ENCODE measurements at places on chromosomes 1 and 21.

DNA sequence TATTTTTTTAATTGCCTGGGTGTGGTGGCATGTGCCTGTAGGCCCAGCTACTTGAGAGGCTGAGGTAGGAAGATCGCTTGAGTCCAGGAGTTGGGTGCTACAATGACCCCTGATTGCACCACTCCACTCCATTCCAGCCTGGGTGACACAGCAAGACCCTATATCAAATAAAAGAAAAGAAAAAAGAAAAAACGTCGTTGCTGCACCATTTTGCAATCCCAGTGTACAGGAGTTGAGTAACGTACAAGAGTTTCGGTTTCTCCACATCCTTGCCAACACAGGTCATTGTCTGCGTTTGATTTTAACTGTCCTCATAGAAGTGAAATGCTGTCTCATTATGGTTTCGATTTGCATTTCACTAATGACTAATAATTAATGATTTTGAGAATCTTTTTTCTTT is 7.9 kb downstream of the ZNF684 start:
- DNase-seq, result no peak

GRCh38 chr1:34681480-34682451 is 73.1 kb upstream of the GJB5 start:
- DNase-seq, result peak; percentile 21

DNA sequence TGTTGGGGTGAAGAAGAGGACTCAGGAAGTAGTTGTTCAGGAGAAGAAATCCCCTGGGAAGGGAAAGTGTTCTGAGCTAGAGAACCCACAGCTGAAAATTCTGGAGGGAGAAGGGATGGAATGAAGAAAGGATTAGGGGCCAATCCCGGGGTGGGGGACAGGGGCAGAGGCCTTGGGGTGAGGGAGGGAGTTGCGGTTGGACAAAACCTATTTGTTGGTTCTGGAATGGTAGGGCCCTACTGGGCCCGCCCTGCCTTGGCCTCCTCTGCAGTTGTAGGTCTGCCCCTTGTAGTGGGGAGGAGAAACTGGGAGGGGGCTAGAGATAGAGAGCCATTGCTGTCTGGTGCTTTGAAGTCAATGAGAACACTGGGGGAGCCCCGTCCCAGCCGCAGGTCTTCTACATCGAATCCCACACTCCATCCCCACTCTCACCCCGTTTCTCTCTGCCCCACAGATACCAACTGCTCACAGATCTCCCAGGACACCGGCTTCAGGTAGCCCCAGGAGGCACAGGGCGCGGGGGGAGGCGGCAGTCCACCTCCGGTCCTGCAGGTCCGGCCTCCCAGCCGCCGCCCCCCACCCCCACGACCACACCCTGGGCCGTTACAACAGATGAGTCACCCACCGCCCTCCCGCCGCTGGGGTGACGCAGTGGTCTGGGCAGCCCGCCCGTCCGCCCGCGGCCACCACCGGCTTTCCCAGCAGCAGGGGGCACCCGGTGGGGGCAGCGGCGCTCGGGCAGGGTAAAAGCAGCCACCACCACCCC is 1.1 kb downstream of the TAGLN2 start:
- DNase-seq, result peak; percentile 40

GRCh38 chr1:43590388-43590925 is 59.5 kb upstream of the KDM4A start:
- DNase-seq, result no peak

DNA sequence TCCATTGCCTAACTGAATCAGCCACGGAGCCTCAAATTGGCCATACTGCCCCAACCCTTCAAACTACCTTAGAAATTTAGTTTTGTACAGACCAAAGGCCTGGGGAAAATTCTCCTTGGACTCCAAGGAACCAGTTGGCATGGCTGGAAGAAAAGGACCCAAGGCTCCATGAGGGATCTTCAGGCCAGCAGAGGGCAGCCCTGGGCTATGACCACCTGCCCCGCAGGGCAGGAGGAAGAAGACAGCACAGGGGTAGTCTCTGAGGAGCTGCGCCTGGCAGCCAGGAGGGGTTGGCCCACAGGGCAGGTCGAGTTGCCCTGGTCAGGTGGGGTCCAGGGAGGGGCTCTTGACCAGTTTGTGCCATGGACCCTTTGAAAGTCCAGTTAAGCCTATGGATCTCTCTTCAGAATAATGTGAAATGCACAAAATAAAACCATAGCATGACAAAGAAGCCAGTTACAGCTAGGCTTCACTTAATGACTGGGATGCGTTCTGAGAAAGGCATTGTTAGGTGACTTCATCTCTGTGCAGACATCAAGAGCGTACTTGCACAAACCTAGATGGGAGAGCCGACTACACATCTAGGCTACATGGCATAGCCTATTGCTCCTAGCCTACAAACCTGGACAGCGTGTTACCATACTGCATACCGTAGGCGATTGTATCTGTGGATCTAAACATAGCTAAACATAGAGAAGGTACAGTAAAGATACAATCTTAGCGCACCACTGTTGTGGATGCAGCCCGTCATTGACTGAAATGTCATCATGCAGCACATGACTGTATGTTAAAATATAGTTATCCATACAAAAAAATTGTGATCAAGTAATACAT is 26.1 kb downstream of the CACNA1S start:
- DNase-seq, result peak; percentile 15

GRCh38 chr1:240413732-240414131 is 198.2 kb downstream of the GREM2 start:
- DNase-seq, result no peak

- no peak for DNase-seq
Observed at GRCh38 chr1:232813760-232814159, 8.5 kb downstream of the MAP10 start.

DNA sequence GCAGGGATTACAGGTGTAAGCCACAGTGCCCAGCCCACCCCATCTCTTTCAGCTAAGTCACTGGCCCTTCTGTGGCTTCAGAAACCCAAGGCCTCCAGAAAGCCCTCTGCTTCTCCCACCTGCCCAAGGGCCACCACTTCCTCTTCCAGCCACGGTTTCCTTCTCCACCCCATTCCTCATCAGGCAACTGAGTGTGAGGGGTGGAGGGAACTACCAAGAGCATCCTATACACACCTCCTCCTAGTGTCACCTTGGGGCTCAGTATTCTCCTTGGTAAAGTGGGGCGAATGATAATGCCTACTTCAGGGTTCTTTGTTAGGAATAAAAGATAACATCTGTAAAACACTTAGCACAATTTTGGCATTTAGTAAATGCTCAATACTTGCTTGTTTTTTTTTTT is 30.0 kb downstream of the KNCN start:
- DNase-seq, result no peak

DNA sequence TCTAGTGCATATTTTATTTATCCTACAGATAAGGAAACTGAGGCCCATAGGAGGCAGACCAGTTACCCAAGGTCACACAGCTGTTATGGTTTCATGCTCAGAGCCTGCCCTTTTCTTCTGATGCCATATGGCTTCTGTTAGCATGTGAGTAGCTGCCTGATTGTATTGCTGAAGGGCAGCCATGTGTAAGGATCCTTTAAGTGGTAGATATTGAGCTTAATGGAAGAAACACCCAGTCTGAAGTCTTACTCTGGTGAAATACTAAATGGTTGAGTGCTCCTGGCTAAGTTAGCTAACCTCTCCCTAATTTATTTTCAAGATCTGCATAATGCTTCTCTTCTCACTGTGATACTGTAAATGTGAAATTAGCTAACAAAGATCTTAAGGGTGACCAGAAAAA is 30.9 kb downstream of the ADAMTS5 start:
- DNase-seq, result no peak

- no peak for DNase-seq
Observed at GRCh38 chr1:8889103-8889846, 10.8 kb upstream of the ENO1 start.

DNA sequence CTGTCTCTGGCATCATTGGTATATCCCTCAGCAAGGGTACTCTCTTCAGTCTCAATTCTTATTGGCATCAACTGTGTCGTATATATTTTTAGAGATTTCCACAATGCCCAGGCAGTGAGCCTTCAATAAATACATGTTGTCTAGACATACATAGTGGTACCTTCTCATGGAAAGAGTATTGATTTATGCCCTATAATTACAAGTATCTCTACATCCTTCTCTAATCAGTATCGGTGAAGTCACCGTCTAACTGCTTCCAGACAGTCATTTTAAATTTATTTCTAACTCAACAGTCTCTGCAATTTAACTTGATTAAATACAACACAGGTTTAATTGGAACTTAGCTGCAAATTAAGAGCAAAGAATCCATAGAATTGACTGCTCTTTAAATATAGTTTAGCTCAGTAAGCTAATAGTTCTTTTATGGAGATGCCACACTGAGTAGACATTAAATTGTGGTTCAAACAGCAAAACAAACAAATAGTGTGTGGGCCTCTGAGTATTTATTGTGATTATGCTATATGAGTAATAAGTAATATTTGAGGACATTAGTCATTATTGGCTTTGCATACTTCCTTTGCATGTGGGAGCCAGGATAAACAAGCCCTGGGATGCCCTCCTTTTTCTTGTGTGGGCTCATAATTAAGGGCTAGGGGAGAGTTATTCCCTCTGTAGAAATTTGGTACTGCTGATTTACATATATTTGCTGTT is 126.9 kb upstream of the DUSP10 start:
- no peak for DNase-seq

GRCh38 chr1:180231506-180231921 is 1.4 kb downstream of the LHX4 start:
- no peak for DNase-seq

GRCh38 chr21:41466024-41466820 is 40.2 kb downstream of the MX1 start:
- DNase-seq, result no peak

DNA sequence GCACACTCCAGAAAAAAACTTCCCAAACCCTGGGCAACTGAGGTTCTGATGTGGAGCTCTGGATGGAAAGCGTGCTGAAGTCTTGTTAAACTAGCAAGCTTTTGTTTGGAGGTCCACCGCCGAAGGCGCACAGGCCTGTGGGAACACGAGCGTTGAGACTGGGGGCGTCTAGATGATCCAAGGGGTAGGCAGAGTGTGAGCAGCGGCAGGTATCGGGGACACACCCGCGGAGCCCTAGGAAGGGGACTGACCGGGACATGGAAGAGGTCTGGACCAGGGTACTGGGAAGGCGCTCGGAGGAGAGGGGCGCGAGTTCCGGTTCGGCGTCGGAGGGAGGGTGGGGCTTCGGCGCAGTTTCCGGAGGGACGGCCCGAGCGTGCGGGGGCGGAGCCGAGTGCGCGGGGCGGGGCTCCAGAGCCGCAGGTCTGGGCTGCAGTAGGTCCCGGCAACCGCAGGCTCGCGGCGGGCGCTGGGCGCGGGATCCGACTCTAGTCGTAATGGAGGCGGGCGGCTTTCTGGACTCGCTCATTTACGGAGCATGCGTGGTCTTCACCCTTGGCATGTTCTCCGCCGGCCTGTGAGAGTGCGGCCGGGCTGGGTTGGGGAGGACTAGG is at the start of gene SLC50A1:
SLC50A1 (plus strand) TSS at position 438 of the 614 bp plus-strand sequence; CDS start at position 498, 60 bp downstream.
- peak; percentile 84 for DNase-seq

All from activated CD4-positive, alpha-beta T cell treated with anti-CD3 and anti-CD28 coated beads, Interleukin-2, amount 50 U/mL, for 4 hours (primary cell).